GM03348 (cell line): ENCODE measurements at places on chromosomes 4 and X.

GRCh38 chrX:73561801-73562200, 1.2 kb upstream of the CHIC1 start:
- DNase-seq = peak; percentile 2

GRCh38 chr4:86178211-86178610, 181.6 kb downstream of the MAPK10 start:
- DNase-seq = no peak

- DNase-seq = no peak
Measured at GRCh38 chr4:38943343-38943742, 75.7 kb downstream of the FAM114A1 start.

GRCh38 chr4:144399927-144400326, 246.0 kb upstream of the HHIP start:
- DNase-seq = peak; percentile 10

GRCh38 chrX:137198040-137198439, 164.2 kb upstream of the GPR101 start:
- no peak for DNase-seq

DNA sequence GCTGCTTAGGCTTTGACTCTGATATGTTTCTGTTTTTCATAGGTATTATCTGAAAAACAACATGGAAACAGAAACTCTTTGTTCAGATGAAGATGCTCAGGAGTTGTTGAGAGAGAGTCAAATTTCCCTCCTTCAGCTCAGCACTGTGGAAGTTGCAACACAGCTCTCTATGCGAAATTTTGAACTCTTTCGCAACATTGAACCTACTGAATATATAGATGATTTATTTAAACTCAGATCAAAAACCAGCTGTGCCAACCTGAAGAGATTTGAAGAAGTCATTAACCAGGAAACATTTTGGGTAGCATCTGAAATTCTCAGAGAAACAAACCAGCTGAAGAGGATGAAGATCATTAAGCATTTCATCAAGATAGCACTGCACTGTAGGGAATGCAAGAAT, 238.6 kb downstream of the RAPGEF2 start:
- DNase-seq = peak; percentile 16

- peak; percentile 31 for DNase-seq
Measured at GRCh38 chr4:110631584-110632505, 9.0 kb upstream of the PITX2 start.

DNA sequence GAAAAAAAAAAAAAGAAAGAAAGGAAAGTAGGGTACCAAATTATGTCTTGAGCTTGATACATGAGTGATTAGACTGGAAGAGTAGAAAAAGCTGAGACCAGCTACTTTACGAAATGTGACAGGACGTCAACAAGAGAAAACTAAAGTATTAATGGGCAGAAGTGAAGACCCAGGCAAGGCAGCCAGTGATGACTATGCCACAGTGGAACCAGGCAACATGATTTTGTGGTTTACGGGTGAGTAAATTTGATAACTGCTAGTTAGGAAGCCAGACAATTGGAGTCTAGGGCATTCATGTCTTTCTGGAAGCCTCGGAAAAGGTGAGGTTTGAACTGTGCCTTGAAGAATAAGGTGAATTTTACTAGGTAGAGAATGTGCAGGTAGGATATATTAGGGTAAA, 326.4 kb downstream of the TENM3 start:
- no peak for DNase-seq

GRCh38 chrX:129125122-129125914, 398.0 kb downstream of the SMARCA1 start:
- no peak for DNase-seq

DNA sequence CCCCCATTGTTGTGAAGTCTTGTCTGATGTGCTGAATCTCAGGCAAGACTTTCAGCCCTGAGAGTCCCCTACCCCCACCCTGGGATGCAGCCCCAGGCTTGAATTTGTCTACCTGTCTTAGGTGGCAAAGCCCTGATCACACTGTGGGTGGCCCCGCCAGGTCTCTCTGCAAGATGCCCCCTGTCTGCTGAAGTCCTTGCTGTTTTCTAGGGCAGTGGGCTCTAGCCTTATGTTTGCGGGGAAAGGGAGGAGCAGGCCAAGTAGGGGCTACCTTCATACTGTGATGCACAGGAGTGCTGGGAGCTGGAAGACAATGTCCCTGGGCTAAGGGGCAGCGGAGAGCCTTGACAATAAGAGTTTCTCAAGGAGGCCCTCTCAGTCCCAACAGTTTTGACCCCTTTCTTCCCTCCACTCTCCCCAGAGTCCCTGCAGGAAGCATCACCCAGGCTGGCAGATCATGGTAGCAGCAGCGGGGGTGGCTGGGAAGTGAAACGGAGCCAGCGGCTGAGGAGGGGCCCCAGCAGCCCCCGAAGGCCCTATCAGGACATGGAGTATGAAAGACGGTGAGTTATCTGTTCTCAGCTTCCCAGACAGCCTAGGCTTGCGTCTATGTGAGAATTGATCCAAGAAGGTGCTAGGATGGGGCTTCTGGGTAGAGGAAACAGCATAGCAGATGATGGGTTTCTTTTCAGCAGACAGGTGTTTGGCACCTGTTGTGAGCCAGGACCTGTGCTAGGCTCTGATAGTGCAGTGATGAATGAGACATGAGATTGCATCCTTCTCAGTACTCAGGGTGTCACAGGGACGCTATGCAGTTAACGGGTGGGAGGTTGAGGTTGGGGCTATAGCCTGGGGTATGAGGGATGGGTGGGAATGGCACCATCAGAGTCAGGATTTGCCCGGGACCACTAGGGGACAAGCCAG, 2.2 kb downstream of the RBM10 start:
- no peak for DNase-seq

DNA sequence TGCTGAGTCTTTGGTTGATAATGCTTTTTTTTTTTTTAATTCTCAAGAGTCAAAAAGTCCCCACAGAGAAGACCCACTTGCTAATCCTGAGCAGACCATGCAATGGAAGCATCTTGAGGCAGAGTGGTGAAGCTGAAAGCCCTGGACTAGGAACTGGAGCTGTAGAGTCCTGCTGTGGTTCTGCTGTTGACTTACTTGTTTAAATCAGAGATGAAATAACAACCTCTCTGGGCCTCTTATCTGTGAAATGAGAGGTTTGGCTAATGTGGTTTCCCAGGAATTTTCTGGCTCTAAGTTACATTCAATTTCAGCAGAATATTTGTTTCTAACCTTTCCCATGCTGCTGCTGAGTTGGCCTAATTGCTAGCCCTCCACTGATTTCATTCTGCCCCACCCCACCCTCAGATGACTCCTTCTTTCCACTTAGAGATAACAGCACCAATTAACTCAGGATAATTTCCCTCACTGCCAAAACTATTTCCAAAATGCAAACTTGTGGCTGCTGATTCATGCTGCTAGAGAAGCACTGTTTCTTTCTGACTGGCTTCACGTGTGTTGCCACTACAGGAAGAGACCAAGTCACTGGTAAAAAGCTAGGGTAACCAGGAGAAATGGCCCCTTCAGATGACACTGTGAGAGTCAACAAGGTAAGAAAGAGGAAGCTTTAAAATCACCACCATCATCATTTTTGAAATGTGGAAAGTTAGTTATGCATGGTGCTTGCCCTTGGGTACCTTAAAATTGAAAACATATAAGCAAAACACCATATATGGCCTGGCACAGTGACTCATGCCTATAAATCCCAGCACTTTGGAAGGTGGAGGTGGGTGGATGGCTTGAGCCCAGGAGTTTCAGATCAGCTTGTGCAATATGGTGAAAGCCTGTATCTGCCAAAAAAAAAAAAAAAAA, 326.4 kb downstream of the DCHS2 start:
- DNase-seq = peak; percentile 82

DNA sequence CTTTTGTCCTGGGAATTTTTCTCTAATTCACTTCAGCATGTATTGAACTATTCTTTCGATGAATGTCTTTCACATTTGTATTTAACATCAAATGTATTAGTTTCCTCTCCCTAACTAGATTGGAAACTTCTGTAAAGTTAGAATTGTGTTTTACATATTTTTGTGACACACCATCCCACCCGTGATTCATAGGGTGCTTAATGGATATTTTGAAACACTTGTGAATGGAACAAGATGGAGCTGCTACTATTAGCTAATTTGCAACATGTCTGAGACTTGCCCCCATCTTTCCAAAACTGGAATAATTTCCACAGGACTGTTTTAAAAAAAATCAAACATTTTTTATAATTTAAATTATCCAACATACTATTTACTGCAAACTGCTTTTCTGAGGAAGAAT, 30.2 kb upstream of the GNPDA2 start:
- peak; percentile 9 for DNase-seq

DNA sequence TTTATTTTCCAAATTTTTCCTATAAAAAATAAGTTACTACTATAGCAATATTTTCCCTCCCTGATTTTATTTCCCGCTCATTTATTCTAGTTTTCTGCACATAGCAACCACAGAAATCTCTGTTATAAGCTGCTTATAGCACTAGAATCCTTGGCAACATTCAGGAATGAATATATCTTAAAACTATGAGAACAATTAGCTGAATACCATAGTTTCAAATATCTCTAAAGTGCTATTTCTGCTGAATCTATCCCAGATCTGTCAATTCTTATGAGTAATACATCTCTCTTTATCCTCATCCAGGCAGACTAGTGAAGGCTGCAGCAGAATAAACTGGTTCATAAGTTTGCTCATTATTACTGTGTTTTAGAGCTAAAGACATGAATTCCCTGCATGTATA, 622.9 kb upstream of the DIPK2B start:
- DNase-seq = no peak

- DNase-seq = no peak
Measured at GRCh38 chr4:132101526-132101925, 1047.6 kb upstream of the PCDH10 start.

DNA sequence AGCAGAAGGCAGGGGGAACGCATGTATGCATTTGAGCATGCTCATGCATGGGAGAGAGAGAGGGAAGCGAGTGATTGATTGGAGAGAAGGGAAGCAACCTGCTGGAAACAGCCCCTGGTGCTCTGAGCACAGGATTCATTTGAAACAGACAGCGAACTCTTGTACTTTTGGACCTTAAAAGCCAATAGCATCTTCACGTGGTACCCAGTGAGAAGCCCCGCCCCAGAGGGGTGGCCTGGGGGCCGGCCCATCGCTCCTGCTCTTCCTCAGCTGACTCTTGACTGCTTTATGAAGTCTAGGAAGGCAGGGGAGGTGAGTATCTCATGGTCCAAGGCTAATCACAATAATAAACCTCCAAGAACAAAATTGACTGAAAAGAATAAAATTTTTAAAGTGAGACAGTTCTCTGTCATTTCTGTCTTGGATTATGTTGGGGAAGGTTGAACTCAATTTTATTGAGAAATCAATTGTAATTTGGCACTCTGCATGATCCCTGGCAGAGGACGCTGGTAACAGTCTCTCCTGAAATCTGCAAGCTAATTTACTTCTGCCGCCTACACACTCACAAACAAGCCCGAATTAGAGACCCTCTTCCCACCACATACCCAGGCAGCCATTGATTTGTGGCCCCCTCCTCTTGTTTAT, 168.2 kb upstream of the PPARGC1A start:
- DNase-seq = no peak

DNA sequence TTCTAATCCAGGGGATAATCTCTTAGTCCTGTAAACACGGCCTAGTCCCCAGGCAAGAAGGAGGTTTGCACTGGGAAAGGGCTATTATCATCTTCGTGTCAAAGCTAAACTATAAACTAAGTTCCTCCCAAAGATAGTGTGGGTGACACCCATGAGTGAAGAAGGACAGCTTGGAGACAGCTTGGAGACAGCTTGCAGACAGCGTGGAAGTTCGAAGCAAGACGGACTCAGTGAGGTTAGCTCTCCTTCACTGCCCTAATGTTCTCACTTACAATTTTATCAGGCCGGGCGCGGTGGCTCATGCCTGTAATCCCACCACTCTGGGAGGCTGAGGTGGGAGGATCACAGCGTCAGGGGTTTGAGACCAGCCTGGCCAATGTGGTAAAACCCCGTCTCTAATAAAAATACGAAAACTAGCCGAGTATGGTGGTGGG, 19.2 kb upstream of the PLCXD1 start:
- no peak for DNase-seq

- no peak for DNase-seq
Measured at GRCh38 chr4:1179089-1179441, 6.7 kb upstream of the SPON2 start.

DNA sequence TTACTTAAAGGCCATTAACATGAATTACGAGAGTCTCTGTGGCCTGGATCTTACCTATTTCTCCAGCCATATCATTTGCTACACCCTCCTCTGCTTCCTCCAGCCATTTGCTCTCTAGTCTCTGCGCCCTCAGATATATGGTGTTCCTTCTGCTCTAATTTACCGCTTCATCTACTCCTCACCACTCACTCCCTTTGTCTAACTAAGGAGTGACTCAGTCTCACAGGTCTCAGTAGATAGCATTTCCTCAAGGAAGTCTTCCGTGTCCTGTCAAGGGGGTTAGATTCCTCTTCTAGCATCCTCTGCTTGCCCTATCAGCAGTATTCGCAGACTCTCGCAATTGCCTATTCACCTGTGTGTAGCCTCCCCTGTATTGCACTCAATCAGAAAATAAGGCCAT, 892.1 kb upstream of the INTU start:
- no peak for DNase-seq

DNA sequence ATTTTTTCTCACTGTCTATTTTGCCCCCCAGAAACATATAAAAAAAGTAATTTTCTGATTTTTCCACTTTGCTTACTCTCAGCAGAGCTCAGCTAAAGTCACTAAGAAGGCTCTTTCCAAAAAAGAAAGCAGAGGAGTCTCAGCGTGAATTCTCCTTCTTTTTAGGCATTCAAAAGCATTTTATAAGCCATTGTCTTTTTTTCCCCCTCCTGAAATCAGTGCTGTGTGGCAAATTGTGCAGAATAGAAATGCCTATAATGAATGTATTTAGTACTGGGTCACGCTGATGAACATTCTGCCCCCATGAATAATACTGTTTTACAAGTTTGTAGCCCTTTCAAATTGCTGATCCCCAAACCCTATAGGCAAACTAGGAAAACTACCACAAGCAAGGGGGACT, 1.6 kb upstream of the PCDH18 start:
- DNase-seq = no peak

GRCh38 chr4:78766026-78766425, 10.1 kb upstream of the BMP2K start:
- DNase-seq = peak; percentile 37

DNA sequence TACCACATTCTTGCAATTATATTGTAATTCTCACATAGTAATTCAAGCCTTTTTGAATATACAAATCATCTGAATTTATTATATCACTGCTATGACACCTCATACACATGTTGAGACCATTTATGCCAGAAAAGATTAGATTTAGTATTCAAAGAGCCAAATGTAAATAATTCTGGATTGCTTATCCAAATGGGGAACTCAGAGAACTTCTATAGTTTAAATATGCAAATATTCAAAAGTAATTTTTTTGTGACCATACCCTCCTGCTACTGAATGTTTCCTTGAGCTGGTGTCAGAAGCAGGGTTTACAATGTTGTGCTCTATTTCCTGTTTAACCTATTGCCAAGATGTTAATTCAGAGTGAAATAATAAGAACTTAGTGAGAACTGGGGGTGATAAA, 372.2 kb downstream of the TRIML1 start:
- DNase-seq = no peak

DNA sequence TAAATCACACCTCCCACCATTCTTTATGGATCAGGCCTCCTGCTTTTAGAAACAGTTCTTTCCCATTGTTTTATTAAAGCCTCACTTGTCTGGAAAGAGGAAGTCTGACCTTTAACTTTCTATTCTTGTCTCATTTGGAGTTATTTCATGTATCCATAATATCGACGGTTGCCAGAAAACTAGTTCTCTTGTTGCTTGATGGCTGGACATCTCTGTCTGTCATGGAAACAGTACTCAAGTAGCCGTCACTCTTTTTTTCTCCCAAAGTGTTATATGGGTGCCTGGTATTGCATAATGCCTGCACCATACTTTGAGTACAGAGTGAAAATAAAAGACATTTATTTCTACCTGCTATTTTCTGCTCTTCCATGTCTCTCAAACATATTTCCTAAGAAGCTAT, 61.4 kb downstream of the PHEX start:
- DNase-seq = no peak
